NCI-H524 (cell line): ENCODE measurements at places on chromosomes 7 and 10.

- no peak for DNase-seq
These were observed 960.3 kb upstream of the LRRN3 start for GRCh38 chr7:110130669-110131068.

DNA sequence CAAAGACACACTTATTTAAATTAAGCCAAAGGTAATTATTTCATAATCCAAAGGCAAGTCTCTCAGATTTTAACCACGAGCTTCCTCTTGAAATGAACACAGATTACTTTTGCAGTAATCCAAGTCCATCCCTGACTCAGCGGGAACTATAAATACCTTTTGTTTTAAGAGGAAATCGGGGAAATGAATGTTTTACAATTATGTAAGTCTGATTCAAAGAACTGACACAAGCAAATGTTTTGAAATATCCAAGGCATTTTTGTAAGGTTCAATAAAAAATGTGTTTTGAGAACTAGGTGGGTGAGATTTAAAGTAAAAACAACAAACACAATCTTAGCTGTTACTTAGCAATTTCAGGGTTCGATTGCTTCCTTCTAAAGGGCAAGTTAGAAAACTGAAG is 179.8 kb upstream of the ASAH2 start:
- DNase-seq = no peak

DNA sequence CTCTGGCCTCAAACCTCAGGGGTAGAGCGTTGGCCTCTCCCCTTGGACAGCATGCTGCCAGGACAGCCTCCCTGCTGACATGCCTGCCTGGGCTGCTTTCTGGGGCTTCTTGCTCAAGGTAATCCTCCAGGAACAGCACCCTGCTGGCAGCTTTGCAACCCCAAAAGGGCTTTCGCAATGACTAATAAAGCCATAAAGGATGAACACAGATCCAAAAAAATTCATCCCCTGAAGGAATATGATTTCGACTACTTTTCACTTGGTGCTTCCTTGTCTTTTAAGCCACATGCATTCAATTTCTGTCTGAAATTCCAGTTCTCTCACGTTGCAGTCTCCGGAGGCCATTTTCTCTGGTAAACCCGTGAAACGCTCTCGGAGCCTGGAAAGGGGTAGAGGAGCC is 15.1 kb upstream of the SH3PXD2A start:
- no peak for DNase-seq

- no peak for DNase-seq
These were observed 156.5 kb upstream of the AGR3 start for GRCh38 chr7:17038160-17038782.

DNA sequence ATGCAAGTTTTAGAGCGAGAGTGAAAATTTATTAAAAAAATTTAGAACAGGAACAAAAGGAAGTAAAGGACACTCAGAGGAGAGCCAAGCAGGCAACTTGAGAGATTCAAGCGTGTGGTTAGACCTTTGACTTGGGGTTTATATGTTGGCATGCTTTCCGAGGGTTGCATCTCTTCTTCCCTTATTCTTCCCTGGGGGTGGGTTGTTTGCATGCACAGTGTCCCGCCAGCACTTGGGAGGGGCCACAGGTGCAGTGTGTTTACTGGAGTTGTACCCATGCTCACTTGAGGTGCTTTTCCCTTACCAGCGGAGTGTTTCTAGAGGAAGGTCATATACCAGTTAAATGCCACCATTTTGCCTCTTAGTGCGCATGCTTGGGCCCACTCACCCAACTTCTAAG is 96.3 kb downstream of the CHN2 start:
- no peak for DNase-seq

DNA sequence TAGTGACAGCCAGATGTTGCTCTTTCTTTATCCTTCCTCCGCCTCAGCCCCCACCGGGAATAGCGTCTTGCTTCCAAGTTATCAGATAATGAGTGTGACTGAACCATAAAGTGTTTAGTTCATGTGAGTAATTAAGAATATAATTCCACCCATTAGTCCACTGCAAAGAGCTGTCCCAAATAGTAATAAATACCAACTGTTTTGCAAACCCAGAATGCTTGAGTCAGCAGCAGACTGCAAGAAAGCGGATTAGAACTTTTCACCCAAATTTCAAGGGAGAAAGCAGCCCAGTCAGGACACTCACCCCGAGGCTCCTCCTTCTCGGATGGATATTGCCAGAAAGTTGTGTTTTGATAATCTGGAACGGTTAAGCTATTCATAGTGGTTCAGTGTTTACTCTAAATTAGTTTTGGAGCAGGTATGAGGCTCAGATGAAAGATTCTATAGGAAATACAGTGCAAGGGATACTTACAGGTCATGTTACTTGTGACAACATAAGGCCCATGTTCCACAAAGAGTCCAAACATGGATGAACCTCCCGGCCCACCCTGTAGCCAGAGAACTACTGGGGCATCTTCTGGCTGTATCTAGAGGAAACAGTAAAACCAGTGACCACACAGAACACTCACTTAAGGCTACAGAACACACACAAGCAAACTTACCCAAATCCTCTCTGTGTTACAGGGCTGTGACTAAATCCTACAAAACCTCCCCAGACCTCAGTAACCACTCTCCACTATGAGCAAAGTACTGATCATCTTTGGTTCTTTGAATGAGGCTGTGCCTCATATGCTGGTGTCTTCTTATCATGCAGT is 50.5 kb downstream of the CPVL start:
- no peak for DNase-seq

DNA sequence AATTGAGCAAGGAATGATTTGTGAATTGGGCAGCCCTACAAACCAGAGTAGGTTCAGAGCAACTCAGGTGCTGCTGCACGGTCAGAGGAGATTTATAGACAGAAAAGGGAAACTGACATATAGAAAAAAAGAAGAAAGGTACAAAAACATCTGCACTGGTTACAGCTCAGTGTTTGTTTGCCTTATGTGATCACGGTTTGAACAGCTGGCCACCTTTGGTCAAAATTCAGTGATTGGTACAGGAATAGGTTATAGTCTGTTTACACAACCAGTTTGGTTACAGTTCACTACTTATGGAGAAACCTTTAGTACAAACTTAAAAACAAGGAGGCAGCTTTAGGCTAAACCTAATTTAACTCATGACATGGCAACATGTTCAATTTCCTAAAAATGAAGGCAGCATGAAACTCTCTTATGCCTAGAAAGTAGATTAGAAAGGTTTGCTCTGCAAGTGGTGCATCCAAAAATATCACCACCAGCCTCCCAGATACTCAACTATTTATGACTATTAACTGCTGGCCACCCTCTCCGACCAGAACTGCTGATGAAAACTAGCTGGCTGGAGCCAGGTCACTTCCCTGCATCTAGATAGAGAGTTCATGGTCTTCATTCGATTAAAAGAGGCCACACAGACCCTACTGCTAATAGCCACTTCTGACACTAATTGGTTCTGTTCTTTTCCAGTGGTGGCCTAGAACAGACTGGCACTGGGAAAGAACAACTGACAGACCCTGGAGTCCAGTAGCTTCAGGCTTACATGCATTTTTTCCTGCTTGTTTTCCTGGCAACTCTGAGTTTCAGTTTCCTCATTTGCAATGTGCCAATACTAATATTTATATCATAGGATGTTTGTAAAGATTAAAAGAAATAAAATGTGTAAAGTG is 548.0 kb downstream of the CCSER2 start:
- DNase-seq = no peak
